ENCODE measurements at places on chromosomes 3 and 15.

DNA sequence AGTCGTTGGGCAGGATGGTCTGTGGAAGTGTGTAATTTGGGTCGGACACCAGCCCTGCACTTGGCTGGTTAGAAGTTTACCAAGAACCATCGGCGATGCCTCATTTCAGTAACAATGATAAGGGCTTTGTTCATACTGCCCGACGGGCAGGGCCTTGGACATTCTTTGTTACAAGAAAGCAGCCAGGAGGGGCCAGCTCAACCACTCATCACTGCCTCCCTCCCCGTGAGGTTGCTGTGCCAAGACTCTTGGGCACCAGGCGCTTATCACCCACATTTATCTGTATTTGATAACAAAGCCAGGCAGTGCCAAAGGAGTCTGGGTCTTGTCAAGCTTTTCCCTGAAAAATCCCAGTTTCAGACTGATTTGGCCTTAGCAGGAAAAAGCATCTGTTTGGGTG lies 235.0 kb downstream of the ADAMTS17 start:
- no peak for DNase-seq

GRCh38 chr3:32216172-32216783 lies 22.2 kb upstream of the CMTM8 start:
- no peak for DNase-seq

- no peak for DNase-seq
Measured at GRCh38 chr3:22977042-22977441, 226.1 kb upstream of the UBE2E2 start.

DNA sequence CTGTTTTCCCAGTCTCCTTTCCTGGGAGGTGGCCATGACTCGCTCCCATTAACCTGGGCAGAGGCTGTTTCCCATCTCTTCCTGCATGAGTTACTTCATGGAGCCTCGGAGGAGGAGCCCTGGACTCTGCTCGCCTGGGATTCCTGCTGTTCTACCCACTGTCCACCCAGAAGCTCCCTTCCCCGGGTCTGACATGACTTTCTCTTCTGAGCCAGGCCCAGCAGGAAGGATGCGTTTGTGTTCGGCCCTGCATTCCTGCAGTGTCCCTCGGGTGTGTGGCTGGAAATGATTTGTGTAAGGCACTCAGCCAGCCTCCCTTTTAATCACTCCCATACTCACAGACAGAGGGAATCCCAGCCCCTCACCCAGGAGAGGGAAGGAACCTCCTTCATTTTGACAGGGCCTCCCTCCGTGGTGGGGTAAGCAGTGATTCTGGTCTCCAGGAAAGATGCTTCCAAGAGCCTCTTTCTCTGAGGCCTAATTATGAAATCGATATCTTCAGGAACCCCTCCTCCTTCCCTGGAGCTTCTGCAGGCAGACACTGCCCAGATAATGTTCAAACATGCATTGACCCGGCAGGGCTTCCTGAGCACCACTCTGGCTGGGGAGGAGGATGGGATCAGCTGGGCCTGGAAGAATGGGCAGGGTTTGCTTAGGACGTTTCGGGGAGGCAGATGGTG lies 41.6 kb upstream of the DLG1 start:
- DNase-seq, result no peak

- DNase-seq, result no peak
Measured at GRCh38 chr15:60758961-60759729, 280.2 kb upstream of the ICE2 start.

GRCh38 chr15:90365414-90366055 lies 13.5 kb downstream of the ZNF774 start:
- DNase-seq, result no peak

DNA sequence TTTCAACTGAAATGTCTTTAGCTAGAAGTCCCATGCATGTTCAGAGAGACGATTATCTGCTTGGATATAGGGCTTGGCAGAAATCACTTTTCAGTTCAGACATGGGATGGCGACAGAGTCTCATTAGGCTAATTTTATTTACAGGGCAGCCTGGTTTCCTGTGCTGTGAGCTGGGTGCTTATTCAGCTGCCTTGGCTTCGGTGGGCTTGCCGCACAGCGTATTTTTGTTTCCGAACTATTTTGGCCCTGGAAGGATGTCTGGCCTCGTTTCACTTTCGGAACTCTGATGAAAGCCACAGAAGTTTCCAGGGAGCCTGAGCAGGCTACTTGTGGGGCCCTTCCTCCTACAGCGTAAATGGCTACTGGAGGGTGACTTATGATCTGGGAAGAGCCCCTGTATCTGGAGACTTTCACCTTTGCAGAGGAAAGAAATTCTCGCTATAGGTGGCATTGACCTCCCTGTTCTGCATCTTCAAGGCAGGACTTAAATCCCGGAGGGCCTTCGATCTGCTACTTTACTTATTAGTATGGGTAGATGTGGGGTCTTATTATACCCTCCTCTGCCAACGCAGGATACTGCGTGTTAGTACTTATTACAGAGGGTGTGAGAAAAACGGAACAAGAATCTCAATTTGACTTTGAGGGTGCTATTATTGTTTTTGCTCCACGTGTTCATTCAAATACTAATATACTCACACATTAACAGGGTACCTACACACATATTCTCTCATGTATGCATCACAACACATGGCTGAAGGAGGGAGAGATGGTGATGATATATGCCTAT lies 364.0 kb upstream of the RBMS3 start:
- no peak for DNase-seq

- no peak for DNase-seq
Measured at GRCh38 chr3:150469931-150470740, 62.0 kb downstream of the TSC22D2 start.

GRCh38 chr15:65653341-65653740 lies 31.6 kb downstream of the SLC24A1 start:
- DNase-seq, result no peak

DNA sequence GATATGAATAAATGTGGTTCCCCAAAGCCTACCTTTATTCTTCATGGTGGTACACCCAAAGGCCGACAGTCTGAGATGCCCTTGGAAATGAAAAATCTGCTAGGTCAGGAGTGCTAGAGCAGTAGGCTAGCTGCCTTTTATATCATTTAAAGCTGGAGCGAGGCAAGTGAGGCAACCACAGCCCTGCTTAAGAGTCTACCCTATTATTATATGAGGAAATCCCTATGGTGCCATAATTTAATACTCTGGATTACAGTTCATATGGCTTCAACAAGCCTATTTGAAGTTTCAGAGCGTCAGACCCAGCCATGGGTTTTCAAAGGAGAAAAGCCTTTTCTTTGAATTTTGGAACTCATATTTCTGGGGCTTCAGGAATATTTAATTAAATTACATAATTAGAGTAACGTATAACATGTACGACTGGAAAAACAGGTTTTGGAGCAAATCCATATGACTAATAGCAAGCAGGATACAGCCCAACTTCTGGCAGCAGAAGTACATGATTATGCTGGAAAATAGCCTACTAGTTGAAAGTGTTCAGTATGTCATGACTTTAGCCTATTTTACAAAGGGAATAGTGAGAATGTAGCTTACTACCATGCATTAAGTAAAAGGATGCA lies 18.0 kb upstream of the SLTM start:
- DNase-seq, result no peak

GRCh38 chr3:194654443-194654842 lies 17.5 kb downstream of the LSG1 start:
- no peak for DNase-seq

GRCh38 chr3:44359146-44359751 lies 20.7 kb downstream of the TCAIM start:
- DNase-seq, result no peak

DNA sequence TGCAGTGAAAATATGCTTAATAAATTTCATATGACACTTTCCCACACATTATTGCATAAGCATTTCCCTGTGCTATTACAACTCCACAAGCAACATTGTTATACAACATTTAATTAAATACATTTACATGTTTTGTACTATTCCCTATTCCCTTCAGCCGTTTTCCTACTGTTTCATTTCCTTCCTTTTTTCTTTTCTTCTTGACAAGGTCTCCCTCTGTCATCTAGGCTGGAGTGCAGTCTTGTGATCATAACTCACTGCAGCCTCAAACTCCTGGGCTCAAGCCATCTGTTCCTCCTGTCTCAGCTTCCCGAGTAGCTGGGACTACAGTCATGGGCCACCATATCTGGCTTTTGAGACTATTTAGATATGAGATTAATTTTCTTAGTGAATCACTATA lies 254.7 kb downstream of the NFKBIZ start:
- DNase-seq, result no peak

DNA sequence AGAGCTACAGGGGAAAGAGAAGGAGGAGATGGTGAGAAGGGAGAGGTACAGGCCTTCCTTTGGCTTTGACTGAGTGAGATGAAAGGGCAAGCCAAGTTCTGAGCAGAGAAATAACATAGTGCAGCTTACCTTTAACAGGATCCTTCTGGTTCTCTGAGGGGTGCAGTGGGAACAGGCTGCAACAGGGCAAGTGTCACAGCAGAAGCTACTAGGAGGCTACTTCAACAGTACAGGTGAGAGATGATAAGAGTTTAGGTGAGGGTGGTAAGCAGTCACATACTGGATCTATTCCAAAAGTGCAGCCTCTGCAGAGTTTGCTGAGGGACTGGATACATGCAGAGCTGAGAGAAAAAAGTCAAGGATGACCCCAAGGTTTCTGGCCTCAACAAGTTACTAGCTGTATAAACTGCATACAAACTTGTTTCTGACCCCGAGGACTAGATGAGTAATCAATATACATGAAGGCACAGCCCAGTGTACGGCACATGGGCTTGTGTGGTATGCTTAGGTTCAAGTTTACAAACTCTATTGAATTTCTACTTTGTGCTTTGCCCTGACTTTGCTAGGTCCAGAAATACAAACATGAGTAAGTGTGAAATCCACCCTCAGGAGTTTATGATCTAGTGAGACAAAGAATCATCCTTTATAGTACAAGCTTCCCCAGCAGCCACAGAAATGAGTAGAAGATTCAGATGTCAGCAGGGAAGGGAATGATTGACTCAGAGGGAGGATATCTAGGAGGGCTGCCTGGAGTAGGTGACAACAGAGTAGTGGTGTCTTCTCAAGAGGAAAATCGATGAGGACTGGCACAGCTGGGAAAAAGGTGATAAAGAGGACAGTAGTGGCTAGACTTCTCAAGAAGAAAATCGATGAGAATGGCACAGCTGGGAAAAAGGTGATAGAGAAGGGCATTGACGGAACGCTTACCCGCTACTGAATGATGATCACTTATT lies 78.2 kb upstream of the TJP1 start:
- DNase-seq, result no peak

DNA sequence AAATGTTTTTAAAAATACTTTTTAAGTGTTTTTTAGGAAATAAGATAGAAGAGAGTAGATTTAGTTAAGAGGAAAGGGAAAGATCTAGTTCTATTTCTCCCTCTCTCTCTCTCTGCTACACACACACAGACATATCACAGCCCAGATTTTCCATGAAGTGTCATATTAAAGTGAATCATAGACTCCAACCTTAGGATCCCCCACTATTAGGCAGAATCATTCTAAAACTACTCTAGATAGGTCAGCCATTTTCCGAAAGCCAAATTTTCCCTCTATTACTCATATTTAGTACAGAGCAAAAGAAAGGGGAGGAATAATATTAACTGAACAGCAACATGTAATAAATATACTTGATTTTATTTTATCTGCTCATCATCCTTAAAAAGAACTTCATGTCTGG lies 45.1 kb upstream of the RSL24D1 start:
- DNase-seq, result no peak

DNA sequence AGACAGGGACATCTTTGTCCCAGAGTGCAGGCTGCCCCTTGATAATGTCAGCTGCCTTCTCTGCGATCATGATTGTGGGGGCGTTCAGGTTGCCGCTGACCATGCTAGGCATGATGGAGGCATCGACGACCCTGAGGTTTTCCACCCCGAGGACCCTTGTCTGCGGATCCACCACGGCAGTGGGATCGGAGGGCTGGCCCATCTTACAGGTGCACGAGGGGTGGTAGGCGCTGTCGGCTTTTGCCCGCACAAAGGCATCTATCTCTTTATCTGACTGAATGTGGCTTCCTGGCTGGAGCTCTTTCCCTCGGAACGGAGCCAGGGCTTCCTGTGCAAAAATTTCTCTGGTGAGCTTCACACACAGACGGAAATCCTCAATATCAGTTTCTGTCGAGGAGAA lies 28.4 kb downstream of the CHDH start:
- DNase-seq, result no peak

DNA sequence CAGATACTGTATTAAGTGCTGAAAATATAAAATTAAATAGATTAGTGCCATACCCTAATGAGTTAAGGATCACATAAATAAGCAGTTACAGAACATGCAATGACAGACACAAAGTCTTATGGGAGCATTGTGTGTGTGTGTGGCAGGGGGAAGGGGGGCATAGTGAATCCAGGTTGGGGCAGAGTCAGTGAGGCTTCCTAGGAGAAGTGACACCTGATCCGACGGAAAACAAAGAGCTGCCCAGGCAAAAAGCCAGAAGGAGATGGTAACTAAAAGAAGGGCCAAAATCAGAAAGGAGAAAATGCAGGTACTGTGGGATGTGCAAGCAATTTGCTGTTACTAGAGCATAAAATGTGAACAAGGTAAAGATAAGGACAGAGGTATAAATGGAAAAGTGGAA lies 80.1 kb upstream of the CHRM5 start:
- DNase-seq, result no peak

GRCh38 chr3:163919154-163919553 lies 1159.1 kb downstream of the SI start:
- DNase-seq, result no peak

GRCh38 chr3:11367143-11367693 lies 95.0 kb downstream of the ATG7 start:
- no peak for DNase-seq

GRCh38 chr3:126958638-126959085 lies 24.3 kb upstream of the PLXNA1 start:
- DNase-seq, result no peak

DNA sequence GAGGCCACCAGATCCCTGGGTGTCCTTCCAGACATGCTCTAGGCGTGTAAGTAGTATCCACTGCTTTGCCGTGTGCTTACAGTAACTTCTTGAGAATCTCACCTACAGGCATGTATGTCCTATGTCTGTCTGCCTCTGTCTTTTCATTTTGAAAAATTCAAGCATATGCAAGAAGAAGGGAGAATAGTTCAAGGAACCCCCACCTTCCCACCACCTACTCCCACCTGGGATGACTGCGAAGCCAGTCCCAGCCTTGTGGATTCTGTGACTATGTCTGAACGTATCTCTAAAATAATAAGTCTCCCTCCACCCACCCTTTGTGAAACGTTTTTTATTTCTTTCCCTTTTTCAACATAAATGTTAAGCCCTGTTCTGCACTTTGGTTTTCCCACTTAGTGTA lies 15.0 kb downstream of the CHST13 start:
- no peak for DNase-seq

- no peak for DNase-seq
Measured at GRCh38 chr3:16101295-16102186, 72.9 kb upstream of the GALNT15 start.

DNA sequence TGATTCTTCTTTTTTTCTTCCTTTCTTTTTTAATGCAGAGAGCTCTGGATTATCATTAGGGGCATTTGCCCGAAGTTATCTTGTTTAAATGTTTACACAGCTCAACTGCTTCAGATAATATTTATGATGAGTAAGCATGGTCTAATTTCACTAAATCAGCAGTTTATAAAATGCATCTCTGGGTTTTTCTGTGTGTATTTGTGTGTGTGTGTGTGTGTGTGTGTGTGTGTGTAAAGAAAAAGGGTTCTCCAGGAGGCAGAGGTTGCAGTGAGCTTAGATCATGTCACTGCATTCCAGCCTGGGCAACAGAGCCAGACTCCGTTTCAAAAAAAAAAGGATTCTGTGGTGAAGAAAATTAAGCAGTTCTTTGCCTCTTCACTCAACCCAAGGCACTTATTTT lies 25.9 kb upstream of the TNFSF10 start:
- no peak for DNase-seq

Data from activated T-helper 1 cell treated with anti-CD3 and anti-CD28 coated beads, Interleukin-2, amount 50 U/mL, for 16 hours (primary cell).